RWPE1 (cell line): ENCODE measurements at places on chromosomes 4 and X.

GRCh38 chrX:39150220-39150619 lies 349.0 kb downstream of the MID1IP1 start:
- DNase-seq: no peak

- peak; percentile 10 for DNase-seq
Measured at GRCh38 chr4:127140306-127140705, 492.5 kb upstream of the INTU start.

- peak; percentile 20 for DNase-seq
Measured at GRCh38 chr4:72418458-72418857, 150.6 kb downstream of the ADAMTS3 start.

DNA sequence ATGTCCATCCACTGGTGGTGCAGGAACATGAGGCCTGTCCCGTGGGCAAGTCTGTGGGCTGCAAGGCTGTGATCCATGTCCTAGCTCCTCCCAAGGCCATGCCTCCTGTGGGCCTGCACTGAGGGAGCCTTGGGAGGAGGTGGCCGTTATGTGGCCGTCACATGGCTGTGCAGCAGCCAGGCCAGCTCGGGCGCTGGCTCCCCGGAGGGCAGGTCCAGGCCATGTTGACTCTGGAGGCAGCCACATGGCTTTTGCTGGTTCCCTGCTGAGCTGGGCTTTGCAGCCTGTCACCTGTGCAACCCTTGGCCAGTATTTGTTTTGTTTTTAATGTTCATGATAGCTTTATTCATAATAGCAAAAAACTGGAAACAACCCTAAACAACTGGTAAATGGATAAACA lies 13.3 kb downstream of the ADRA2C start:
- DNase-seq: no peak

DNA sequence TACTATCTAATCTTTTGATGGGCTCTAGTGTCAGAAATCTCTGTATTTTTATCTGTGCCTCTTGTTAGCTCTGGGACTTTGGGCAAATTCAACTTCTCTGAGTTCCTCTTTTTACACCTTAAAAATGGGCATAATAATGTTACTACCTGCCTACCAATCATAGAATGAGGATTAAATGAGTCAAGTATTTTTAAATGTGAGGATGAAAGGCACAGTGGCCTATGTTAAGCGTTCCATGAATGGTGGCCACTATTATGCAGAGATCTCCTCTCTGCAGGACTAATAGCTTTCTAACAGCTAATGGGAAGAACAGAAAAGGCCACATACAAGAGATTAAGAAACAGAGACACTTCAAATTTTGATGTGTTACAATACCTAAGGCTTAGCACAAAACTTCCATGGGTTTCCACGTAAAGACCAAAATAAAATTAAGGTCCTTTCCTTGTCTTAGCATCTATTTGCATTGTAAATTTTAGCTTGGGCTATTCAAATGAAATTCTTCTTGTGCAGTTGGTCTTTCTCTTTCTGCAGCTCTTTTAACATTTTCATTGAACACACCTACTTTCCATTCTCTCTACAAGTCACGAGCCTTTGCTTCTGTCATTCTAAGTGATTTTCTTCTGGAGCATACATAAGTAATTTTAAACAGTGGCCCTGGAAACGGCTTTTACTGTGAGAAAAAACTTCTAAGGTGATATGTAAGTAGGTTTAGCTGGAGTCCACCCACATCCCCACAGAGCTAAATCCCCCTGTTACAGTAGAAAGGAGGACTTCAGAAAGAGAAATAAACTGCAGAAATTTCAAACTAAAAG lies 117.9 kb upstream of the MED14 start:
- no peak for DNase-seq
